ENCODE measurements at places on chromosomes 7 and 10. TPM values are rescaled to one million over a fixed set of nuclear protein-coding genes. Genes with fewer than 3 reads are reported as not detected.

The TRIM73 gene
- 7.9 TPM for total RNA-seq

The EFCAB10 gene
- not detected for total RNA-seq

The SORCS3 gene
- not detected for total RNA-seq

The KIF11 gene
- total RNA-seq, result 79.6 TPM

- DNase-seq, result no peak
Observed at GRCh38 chr10:11143242-11143641, 125.6 kb downstream of the CELF2 start.

- no peak for DNase-seq
Observed at GRCh38 chr10:36263871-36264270, 621.8 kb upstream of the FZD8 start.

GRCh38 chr7:54837168-54837567, 78.2 kb upstream of the SEC61G start:
- no peak for DNase-seq

GRCh38 chr7:2950578-2950977, 93.1 kb downstream of the CARD11 start:
- DNase-seq, result no peak

GRCh38 chr10:51654918-51655317, 44.5 kb downstream of the CSTF2T start:
- no peak for DNase-seq
